Lower lobe of right lung (tissue), 2 donors: ENCODE measurements at places on chromosomes 2 and 18. TPM values are rescaled to one million over a fixed set of nuclear protein-coding genes. Genes with fewer than 3 reads are reported as not detected.

GRCh38 chr2:79835911-79836310 is 323.1 kb downstream of the CTNNA2 start:
- no peak for DNase-seq
- no peaks in the 10 kb centered on the region for H3K4me1 ChIP-seq
- H3K36me3 ChIP-seq, result no peaks in the 10 kb centered on the region
- no peak overlapping the region for H3K27ac ChIP-seq
- H3K27me3 ChIP-seq, result no peaks in the 10 kb centered on the region

DNA sequence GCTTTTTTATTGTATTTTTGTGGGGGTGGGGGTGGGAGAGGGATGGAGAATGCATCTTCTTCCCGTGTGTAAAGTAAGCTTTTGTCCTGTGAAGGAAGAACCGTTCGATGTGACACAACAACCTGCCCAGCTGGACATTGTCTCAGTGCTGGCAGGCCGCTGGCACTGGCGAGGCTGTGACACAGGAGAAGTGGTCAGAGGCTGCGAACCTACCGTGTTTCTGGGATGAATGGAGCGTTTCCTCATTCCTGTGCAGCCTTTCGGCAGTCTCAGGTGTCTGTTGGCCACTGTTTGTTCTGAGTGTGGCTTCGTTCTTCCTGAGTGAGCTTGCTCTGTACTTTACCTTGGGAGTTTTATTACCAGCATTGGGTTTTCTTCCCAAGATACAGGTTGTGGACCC is 8.0 kb downstream of the RAMP1 start:
- H3K4me3 ChIP-seq, result no peak overlapping the region
- no peak for DNase-seq
- H3K4me1 ChIP-seq, result no peaks in the 10 kb centered on the region
- H3K27ac ChIP-seq, result no peak overlapping the region

GRCh38 chr18:75108579-75109318 is 100.2 kb downstream of the PTGR3 start:
- H3K27me3 ChIP-seq, result no peaks in the 10 kb centered on the region
- no peak overlapping the region for H3K27ac ChIP-seq
- no peak overlapping the region for H3K4me3 ChIP-seq
- H3K4me1 ChIP-seq, result no peaks in the 10 kb centered on the region
- no peaks in the 10 kb centered on the region for H3K36me3 ChIP-seq

- DNase-seq, result no peak
- no peaks in the 10 kb centered on the region for H3K36me3 ChIP-seq
- no peaks in the 10 kb centered on the region for H3K4me1 ChIP-seq
Measured at GRCh38 chr18:2326999-2327398, 244.3 kb downstream of the METTL4 start.

- H3K36me3 ChIP-seq, result peaks cover 27% of the 10 kb centered on the region
- no peak overlapping the region for H3K4me3 ChIP-seq
- H3K4me1 ChIP-seq, result peaks cover 27% of the 10 kb centered on the region
- no peak for DNase-seq
Measured at GRCh38 chr2:235052514-235053354, 100.9 kb downstream of the SH3BP4 start.

DNA sequence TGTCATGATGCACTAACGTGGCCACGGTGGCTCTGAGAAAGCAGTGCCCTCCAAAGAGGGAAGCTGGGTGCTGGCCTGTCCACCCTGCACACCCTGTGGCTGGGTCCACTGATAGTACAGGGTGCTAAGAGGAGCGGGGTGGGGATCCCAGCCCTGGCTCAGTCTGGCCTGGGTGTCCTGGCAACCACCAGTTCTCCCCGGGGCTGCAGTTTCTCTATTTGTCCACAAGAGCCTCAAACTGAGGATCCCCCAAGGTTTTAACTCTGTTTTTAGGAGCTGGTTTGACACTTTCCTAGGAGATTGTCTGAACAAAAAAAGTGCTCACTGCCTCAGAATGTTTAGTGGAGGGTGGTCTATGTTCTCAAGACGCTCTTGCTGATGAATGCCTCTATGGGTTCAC is 29.0 kb downstream of the EDAR start:
- no peaks in the 10 kb centered on the region for H3K4me1 ChIP-seq
- no peaks in the 10 kb centered on the region for H3K36me3 ChIP-seq
- H3K27ac ChIP-seq, result no peak overlapping the region
- no peak for DNase-seq

DNA sequence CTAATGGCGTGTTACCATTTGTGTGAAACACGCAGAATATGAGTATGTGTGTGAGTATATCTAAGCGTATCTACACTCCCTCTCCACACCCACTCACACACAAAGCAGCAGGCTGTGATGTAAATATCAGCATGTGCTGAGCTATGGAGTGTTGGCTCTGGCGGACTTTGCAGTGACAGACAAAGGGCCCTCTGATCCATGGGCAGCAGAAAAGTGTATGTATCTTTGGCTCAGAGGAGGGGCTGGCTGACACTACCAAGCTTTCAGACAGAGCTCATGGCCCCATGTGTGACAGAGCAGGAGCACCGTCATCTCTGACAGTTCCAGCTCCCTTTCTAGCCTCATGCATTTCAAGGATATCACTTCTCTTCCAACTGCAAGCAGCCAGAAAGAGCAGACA is 57.2 kb upstream of the ASB18 start:
- H3K27ac ChIP-seq, result no peak overlapping the region
- no peaks in the 10 kb centered on the region for H3K27me3 ChIP-seq
- DNase-seq, result no peak

DNA sequence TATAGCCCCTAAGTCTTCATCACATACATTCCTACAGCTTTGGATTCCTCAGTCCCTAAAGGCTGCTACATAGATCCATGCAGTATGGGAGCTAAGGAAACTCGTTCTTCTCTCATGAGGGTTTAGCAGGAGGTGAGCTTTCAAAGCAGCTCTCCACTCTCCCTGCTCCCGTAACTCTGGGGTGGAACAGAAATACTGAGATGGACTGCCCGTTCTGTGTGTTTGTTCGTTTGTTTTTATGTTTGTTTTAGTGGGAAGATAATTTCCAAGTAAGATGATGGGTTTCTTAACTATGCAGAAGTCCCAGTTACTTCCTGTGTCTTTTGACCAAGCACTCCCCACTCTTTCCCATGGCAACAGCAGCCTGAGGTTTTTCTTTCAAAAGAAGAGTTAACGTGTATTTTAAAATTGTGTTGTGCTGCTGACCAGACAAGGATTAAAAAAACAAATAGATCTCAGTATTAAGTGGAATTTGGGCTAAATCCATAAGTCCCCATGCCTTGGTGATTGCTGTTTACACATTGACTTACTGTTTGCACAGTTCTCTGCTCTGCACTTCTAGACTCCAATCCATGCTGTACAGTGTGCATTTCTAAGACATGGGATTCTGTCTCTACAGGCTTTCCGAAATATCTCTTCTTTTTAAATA is 156.4 kb upstream of the SH3BP4 start:
- H3K4me1 ChIP-seq, result peaks cover 7% of the 10 kb centered on the region
- no peaks in the 10 kb centered on the region for H3K27me3 ChIP-seq
- H3K4me3 ChIP-seq, result no peak overlapping the region

DNA sequence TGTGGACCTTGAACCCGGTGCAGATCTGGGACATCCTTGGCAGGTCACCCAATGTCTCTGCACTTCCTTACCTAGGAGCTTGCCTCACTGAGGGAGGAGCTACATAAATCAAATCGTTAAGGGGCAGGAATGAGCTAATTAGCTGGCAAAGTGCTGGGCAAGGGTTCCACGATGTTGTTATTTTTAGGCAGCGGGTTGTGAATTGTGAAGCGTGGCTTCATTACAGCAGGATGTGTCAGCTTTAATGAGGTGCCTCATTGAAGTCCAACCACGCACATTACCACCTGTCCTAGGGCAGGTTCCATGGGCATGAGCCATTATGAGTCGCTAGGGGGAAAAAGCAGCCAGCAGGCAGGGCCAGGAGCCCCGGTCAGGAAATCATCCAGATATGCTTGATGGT is 127.0 kb upstream of the AGAP1 start:
- no peaks in the 10 kb centered on the region for H3K36me3 ChIP-seq
- no peak overlapping the region for H3K27ac ChIP-seq
- no peaks in the 10 kb centered on the region for H3K4me1 ChIP-seq
- DNase-seq, result no peak
- no peaks in the 10 kb centered on the region for H3K27me3 ChIP-seq

DNA sequence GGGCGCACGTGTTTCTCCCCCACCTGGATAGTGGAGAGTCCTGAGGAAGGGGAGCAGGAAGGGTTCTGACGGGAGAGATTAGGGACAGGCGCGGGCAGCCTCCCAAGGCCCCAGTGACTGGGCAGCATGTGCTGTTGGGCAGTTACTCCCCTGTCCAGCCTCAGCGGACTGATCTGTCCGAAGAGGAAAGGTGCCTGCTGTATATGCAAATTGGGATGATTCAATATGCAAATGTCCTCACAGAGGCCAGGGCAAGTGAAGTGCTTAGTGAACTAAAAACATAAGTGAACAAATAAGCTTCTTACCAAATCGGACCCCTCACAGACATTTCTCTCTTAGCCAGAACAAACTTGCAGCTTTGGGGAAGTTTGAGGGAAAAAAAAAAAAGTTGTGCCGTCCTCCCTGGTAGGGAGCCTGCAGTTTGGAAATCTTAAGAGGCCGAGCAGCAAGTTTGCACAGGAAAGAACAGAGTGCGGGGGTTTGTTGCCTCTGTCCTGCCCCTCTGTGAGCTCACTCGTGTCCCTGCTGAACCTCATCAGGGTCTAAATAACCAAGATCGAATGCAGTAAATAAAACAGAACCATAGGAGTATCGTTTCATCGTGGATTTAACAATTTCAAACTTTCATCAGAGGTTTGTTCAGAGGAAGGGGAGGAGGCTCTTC is 141.4 kb downstream of the KCTD1 start:
- no peak overlapping the region for H3K4me3 ChIP-seq
- no peak overlapping the region for H3K27ac ChIP-seq
- DNase-seq, result no peak
- H3K27me3 ChIP-seq, result no peaks in the 10 kb centered on the region

Gene IL36RN
- not detected for total RNA-seq

Gene CCDC102B
- 29.4 TPM for total RNA-seq

Gene CNRIP1
- total RNA-seq, result 20.8 TPM

Gene CHST9
- 5.6 TPM for total RNA-seq
